ENCODE measurements at places on chromosomes 6 and 20.

- no peak for DNase-seq
Measured at GRCh38 chr20:32891491-32891890, 32.8 kb downstream of the EFCAB8 start.

DNA sequence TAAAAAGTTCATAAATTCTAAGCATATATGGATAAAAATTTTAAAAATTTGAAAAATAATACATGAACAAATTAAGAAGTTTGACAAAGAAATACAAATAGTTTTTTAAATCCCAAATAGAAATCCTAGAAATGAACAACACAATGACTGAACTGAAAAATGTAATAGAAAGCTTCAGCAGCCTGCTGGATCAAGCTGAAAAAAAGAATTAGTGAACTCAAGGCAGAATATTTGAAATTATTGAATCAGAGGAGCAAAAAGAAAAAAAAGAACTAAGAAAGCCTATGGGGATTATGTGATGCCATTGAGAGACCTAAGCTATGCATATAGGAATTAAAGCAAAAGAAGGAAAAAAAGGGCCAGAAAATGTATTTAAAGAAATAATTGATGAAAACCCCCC is 39.9 kb upstream of the TFB1M start:
- DNase-seq: no peak

DNA sequence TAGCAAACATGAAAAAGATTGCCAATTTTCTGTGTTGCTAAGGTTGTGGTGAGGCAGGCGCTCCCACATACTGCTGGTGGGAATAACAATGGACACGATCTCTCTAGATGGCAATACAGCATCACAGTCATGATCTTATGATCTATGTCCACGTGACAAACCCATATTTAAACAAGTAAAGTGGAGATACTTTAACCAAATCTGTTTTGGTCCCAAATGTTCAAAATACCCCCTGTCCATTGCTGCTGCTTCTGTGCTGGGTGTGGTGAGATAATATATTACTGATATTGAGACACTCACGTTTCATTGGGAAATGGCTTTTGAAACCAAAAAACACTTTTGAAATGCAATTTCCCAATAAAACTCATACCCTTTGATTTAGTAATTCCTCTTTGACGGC is 23.0 kb downstream of the SIRPD start:
- DNase-seq: no peak

DNA sequence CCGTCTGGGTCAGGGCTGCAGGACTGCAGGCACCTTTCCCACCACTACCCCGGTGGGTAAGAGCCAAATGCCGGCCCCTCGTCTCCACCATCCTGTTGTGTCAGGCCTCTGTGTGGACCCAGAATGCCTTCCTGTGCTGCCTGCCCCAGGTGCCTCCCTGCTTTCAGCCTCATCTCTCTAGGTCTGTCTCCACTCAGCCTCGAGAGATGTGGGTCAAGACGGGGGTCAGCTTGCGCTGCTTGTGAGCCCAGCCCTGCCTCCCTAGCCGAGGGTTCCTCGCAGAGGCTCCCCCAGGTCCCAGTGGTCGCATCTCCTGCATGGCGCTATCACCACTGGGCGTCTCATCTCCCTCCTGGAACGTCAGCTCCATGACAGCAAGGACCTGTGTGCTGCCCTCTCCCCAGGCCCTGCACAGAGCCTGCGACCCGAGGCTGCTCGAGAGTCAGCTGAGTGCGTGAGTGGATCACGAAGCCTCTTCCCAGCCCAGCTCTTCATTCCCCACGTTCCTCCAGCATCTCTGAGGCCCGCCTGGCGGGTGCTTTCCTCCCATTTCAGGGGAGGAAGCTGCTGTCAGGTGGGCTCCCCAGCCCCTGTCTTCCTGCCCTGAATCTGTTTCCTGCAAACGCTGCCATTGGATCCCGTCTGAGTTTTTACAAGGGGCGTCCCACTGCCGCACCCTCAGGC is 38.7 kb upstream of the ZBP1 start:
- DNase-seq: peak; percentile 6

GRCh38 chr6:3402310-3403237 is 54.3 kb downstream of the SLC22A23 start:
- no peak for DNase-seq

GRCh38 chr6:160297310-160297709 is 38.7 kb upstream of the SLC22A2 start:
- DNase-seq: no peak

DNA sequence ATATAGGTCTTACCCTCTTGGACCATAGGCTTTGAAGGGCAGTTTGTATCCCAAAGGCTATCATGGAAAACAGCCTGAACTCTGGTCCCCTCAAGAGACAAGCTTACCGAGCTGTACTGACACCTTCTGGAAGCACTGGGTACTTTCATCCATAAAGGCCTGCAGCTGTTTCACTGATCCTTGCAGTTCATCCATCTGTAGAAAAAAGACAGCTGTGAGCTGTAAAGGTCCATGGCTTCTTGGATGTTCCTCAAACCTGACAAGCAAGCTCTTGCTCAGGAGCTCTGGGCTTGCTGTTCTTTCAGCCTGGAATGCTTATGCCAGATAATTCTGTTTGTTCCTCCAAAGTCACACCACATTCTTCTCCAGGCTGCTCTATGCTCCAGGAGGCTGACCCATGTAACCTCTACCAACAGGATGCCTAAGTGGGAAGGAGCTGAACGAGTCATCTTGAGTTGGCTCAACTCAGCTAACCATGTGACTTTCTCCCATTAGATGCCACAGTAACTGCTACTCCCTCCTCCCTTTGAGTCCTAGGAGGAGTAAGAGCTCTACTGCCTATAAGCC is 8.8 kb upstream of the NDRG3 start:
- DNase-seq: peak; percentile 34

DNA sequence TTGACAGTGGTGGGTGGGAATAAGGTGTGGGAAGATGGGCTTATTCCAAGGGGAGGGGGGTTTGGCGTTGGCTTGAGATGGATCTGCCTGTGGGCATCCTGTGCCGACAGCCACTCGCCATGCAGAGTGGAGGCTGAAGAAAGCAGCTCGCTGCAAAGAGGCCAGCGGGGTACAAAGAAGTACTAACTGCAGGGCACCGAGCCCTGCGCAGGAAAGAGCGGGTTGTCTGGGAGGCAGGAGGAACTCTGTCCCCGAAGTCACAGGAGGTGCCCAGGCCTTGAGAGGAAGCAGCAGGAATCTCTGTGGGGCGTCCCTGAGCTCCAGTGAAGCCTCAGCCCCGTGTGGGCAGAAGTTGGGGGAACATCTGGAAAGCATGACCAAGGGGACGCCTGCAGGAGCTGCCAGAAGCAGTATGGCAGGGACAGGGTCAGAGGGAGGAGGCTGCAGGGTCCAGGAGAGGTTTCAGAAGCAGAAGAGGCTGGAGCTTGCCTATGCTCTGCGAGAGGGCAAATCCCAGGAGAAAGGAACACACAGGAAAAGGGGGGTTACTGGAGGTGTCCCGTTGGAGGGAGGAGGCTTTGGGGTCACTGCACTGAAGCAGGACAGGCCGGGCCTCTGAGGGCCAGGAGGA is 77.2 kb downstream of the THBS2 start:
- no peak for DNase-seq

DNA sequence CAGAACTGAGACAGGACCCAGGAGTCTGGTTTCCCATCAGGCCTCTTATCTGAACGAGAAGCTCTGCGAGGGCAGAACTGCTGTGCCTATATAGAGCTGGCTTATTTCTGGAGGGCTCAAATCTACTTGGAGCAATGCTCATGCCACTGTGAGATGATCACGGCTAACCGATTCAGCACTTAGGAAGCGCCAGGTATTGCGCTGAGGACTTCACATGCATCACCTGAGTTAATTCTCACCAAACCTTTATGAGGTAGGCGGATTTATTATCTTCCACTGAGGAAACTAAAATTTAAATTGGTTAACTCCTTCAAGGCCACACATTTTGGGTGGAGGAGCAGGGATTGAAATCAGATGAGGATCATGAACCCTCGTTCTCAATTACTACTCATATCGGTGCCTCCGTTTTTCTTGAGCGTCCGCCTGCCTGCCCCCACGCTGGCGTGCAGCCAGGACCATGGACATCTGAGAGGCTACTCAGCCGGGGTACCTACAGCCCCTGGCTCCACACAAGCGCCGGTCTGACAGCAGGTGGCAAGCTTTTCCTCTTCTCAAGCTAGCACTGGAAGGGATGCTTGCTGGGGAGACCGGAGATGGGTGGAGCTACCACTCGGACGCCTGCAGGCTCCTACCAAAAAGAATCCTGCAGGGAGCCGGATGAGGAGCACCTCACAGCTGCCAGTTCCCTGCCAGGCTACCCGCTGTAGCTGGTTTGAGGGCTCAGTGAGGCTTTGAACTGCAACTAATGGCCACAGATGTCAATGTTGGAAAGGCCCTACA is 1.0 kb upstream of the PCIF1 start:
- DNase-seq: peak; percentile 43

GRCh38 chr6:30000156-30000791 is 57.9 kb downstream of the HLA-A start:
- no peak for DNase-seq

GRCh38 chr20:8000796-8001195 is 18.8 kb downstream of the TMX4 start:
- DNase-seq: no peak

GRCh38 chr6:167949121-167949684 is 48.3 kb upstream of the KIF25 start:
- no peak for DNase-seq

DNA sequence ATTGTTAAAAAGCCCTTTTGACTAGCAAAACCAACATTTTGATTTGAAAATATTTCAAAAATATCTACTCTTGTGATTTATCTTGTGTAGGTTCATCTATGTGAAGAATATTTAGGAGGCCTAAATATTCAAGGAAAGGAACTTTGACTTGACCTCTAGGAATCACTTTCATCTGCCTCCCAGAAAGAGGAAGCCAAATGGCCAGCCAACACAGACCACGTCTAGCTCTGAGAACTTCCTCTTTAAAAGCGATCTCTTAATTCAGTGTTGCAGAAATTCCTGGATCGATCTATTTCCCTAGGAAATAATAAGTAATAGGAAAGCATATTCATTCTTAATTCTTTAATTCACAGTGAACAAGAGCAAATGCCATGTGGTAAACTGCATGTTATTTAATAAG is 9.6 kb upstream of the MOXD1 start:
- DNase-seq: no peak

DNA sequence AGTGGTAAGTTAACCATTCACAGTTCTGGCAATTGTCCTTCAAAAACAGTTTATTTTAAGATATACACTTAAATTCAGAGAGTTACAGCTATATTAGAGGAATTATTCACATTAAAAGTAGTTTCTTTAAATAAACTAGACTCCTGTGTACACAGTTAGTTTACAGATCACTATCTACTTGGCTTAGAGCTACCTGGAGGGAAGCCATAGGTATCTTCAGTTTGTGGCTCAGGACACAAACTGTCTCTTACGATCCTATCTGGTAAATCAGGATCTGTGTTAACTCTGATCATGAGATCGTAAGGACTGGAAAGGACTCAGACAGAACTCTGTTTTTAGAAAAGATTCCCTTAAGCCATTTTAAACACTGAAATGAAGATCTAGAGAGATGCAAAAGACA is 160.9 kb downstream of the REV3L start:
- DNase-seq: no peak

- no peak for DNase-seq
Measured at GRCh38 chr6:136609873-136610706, 59.9 kb upstream of the MAP7 start.

DNA sequence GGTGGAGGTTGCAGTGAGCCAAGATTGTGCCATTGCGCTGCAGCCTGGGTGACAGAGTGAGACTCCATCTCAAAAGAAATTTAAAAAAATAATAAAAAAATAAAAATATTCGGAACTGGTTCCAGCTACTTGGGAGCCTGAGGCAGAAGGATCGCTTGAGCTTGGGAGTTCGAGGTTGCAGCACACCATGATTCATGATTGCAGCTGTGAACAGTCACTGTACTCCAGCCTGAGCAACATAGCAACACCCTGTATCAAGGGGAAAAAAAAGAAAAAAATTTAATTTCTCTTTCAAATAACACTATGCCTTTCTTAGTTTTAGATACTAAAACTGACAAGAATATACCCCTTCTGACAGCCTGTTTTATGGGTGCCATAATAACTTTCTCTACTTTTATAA is 10.5 kb downstream of the KDM1B start:
- no peak for DNase-seq

DNA sequence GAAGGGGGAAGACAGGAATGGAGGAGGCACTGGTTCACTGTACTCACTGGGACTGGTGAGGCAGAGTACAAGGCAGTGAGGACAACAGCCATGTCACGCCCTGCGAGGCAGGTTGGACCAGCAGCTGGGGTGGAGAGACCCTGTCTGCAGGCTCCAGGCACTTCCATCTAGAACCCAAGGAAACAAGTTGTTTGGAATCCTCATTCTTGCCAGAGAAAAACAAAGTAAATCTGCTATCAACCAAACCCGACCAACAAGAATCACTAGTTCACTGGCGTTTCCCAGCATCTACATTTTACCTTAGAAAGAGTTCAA is 98.5 kb upstream of the CDYL start:
- no peak for DNase-seq

DNA sequence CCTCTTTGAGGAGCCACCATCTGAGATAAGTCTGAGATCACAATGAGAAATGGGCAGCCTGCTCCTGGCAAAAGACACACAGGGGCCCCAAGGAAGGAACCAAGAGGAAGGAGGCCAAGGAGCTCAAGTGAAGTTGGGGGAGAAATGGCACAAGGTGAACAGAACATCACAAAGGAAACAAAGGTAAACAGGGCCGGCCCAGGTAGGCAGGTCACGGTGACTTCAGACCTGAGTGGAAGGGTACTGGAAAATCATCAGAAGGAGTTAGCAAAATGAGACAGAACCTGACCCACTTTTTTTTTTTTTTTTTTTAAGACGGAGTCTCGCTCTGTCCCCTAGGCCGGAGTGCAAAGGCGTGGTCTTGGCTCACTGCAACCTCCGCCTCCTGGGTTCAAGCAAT is 11.3 kb downstream of the ZMYND8 start:
- no peak for DNase-seq

- DNase-seq: no peak
Measured at GRCh38 chr6:138803331-138803730, 7.4 kb downstream of the ECT2L start.

DNA sequence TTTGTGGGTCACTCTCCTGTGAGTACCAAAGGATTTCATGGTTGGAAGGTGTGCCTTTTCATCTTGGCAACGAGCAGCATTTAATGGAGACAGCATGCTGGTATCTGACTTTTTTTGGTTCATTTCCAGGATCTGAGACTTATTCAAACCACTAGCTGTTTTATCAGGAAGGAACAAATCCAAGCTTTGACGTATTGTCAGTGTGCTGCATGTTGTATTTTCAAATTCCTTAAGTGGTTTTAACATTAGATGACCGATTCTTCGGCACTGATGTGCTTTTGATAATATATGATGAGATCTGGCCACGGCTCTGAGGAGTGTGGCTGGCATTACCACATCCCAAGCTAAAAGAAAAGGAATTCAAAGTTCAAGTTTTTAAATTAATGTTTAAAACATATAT is 6.4 kb downstream of the RMND1 start:
- DNase-seq: no peak

- DNase-seq: no peak
Measured at GRCh38 chr6:53342217-53342616, 6.5 kb downstream of the ELOVL5 start.

All from activated CD8-positive, alpha-beta memory T cell treated with anti-CD3 and anti-CD28 coated beads, Interleukin-2, amount 50 U/mL, for 4 hours (primary cell).